Activated CD4-positive, alpha-beta T cell treated with anti-CD3 and anti-CD28 coated beads for 36 hours (primary cell): ENCODE measurements at places on chromosomes 3 and 15.

GRCh38 chr3:175965036-175965435 is 1105.9 kb downstream of the NAALADL2 start:
- DNase-seq: no peak

GRCh38 chr15:32707436-32707835 is 10.4 kb upstream of the GREM1 start:
- no peak for DNase-seq

- DNase-seq: no peak
These were observed 128.4 kb upstream of the HACD2 start for GRCh38 chr3:123713211-123713610.

- DNase-seq: no peak
These were observed 51.0 kb downstream of the VGLL4 start for GRCh38 chr3:11592445-11593298.
